Right atrium auricular region (tissue), 2 donors: ENCODE measurements at places on chromosomes 5 and 9. TPM values are rescaled to one million over a fixed set of nuclear protein-coding genes. Genes with fewer than 3 reads are reported as not detected.

- no peaks in the 10 kb centered on the region for H3K4me1 ChIP-seq
- no peak overlapping the region for H3K4me3 ChIP-seq
- no peaks in the 10 kb centered on the region for H3K36me3 ChIP-seq
- peak; percentile 50 for DNase-seq
Measured at GRCh38 chr5:360257-361027, 38.9 kb downstream of the AHRR start.

Gene ASPN
- 3.9 TPM for total RNA-seq

DNA sequence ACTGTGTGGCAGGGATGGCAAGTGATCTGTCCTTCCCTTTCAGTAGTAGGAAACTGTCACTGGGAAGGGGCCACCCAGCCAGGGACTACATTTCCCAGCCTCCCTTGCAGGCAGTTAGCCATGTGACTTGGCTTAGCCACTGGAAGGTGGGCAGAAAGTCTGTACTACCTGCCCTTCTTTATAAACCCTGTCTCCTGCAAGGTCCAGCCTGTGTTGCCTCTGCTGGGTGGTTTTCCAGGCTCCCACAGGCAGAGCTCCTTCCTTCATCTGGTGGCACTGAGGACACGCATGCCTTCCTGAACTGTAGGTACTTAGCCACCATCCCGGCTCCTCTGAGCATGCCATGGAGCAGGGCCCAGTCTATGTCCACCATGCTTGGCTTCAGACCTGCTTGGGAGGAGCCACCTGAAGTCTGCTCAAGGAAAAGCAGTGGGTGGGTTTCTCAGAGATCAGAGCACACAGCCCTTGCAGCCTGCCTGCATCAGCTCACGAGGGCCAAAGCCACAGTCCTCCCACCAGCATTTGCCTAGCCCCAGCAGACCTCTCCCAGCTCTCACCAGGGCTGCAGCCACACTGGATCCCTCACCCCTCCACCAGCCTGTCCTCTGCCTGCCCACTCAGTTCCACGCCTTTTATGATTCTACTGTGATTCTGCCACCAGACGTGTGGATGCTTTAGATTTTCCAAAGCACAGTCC, 16.7 kb upstream of the SLC25A51 start:
- H3K27ac ChIP-seq = no peak overlapping the region
- no peak overlapping the region for H3K4me3 ChIP-seq
- H3K4me1 ChIP-seq = peaks cover 54% of the 10 kb centered on the region
- no peak for DNase-seq

Gene GCNT4
- 0.41 TPM for total RNA-seq

Gene ZNF879
- 6.9 TPM for total RNA-seq

Gene TERT
- not detected for total RNA-seq

Gene LTC4S
- total RNA-seq = 11.1 TPM

GRCh38 chr5:150116667-150117400, 30.5 kb upstream of the CSF1R start:
- H3K36me3 ChIP-seq = peaks cover 52% of the 10 kb centered on the region
- H3K27ac ChIP-seq = no peak overlapping the region
- DNase-seq = peak; percentile 56
- H3K4me3 ChIP-seq = no peak overlapping the region
